ENCODE measurements at places on chromosomes 6 and 20.

DNA sequence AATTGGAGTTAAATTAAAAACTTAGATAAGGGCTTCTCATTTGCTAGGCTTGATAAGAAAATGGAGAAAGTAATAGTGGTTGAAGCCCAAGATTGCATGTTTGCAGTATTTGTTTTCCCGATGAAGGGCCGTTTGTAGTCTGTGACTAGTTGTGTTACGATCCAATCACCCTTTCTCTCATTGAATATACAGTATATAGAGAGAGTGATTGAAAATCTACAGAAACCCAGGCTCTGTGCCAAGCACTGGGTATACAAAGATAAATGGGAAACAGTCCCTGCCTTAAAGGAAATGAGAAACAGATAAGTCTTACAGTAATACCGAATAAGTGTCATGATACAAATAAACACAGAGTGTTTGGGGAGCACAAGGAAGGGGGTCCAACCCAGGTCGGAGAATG lies 55.2 kb upstream of the CDKAL1 start:
- DNase-seq, result no peak

- peak; percentile 59 for DNase-seq
Measured at GRCh38 chr20:8722277-8722928, 346.5 kb upstream of the PLCB4 start.

DNA sequence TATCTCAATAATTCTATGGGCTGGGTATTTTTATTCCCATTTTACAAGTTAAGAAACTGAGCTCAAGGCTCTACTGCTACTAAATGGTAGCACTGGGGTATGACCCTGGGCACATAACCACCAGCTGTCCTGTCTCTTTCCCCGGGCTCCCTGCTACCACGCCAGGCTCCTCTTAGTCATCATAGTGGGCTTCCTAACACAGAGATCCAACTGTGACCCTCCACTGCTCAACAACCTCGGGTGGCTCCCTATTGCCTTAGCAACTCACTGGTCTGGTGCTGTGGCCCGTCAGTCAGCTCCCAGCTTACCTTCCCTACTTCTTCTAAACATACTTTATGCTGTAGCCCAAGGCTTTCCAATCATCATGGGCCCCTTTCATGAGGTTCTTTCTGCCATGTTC lies 4.5 kb downstream of the KIAA1755 start:
- no peak for DNase-seq

GRCh38 chr6:110399219-110400071 lies 15.9 kb downstream of the DDO start:
- no peak for DNase-seq

DNA sequence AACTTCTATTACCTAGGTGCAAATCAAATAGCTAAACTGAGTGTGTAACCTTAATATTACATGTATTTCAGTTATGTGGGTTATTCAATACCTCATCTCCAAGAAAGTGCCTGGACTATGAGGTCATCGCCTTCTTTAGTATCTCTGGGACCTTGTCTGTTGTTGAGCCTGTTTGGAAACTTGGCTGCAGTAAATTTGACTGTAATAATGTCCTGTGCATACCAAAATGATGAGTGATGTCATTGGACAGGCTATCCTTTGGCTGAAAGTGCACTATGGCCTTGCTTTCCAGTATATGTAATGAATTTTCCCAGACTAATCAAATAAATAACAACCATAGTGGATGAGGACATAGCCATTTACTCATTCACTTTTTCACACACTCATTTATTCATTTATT lies 455.1 kb downstream of the ADGRB3 start:
- DNase-seq, result no peak

DNA sequence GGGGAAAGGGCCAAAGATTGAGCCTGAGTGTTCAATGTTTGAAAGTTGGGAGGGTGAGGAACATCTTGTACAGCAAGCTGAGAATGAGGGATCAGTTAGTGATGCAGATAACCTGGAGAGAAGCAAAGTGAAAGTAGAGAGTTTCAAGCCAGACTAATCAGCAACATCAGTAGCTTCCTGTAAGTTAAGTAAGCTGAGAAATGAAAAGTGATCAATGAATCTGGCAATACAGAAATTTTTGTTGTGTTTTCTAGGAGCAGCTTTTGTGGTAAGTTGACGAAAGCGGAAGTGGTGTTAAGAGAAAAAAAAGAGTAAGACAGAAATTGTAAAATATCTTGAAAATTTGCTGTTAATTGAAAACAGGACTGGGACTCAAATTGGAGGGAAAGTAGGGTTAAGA lies 855.5 kb upstream of the MAP3K7 start:
- DNase-seq, result no peak

DNA sequence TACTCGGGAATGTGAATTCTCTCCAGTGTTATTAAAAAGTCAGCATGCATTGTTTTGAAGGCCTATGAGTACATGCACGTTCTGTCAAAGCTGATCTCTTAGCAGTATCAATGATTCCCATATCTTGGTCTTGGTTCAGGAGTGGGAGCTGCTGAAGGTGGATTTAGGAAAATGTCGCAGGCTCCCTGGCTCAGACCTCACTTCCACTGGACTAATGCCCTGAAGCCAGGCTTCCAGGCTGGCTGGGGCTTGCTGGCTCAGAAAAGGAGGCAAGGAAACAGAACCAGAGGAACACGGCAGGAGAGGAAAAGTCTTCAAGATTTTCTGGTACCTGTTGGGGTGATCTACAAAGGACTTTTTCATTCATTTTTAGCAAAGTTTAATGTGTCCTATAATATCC lies 81.6 kb downstream of the OLIG3 start:
- no peak for DNase-seq

GRCh38 chr6:33880104-33880678 lies 76.4 kb upstream of the MLN start:
- DNase-seq, result no peak

- DNase-seq, result no peak
Measured at GRCh38 chr20:63402181-63402859, 41.2 kb upstream of the CHRNA4 start.

- DNase-seq, result no peak
Measured at GRCh38 chr6:38443352-38444144, 196.2 kb downstream of the BTBD9 start.

GRCh38 chr6:56346958-56347357 lies 99.6 kb upstream of the COL21A1 start:
- no peak for DNase-seq

DNA sequence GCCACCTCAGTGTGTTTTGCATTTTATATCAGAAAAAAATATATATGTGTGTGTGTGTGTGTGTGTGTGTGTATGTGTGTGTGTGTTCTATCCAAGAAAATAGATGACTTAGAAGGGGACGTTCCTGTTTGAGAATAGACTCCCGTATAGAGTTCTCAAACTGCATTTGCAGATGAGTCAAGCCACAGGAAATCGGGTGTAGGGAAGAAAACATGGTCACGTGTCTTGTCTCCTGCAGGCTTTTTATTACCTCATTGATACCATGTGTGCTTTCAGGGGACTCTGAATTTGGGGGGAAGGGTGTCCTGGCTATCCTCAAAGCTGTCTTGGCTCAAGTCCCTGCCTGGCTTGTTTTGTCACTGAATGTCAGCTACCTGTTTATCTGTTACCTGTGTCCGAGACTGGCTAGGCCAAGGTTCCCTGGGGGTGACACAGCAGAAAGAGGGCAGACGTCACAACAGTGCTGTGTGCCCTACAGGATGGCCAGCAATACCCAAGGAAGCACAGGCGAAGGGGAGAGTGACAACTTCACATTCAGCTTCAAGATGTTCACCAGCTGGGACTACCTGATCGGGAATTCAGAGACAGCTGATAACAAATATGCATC lies 55.7 kb upstream of the NOP56 start:
- no peak for DNase-seq

GRCh38 chr20:59948828-59949720 lies 8.9 kb downstream of the FAM217B start:
- peak; percentile 24 for DNase-seq

GRCh38 chr20:62163485-62163865 lies 19.4 kb upstream of the MTG2 start:
- no peak for DNase-seq

- no peak for DNase-seq
Measured at GRCh38 chr6:36200154-36200891, 3.8 kb downstream of the BRPF3 start.

GRCh38 chr20:17843246-17844132 lies 125.1 kb downstream of the SNX5 start:
- no peak for DNase-seq

- DNase-seq, result no peak
Measured at GRCh38 chr20:51388227-51388626, 154.3 kb downstream of the NFATC2 start.

- DNase-seq, result no peak
Measured at GRCh38 chr20:14523090-14523489, 185.7 kb upstream of the FLRT3 start.

DNA sequence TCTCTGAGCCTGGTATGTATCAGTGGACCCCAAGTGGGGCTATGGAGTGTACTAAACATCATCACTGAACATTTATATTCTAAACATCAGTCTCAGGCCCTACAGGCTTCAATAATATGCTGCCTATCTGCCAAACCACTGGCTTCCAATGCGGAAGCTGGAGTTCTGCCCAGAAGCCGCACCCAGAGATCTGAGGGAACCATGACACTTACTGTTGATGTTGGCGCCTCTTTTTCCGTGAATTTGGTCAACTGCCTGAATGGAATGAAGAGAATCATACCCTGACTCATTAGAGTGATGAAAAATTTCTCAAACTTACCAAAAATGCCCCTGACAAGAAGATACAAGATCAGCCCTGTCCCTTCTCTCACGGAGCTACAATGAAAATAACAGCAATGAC lies 66.2 kb downstream of the SLC22A23 start:
- DNase-seq, result no peak

- DNase-seq, result no peak
Measured at GRCh38 chr6:134472661-134473060, 154.7 kb upstream of the SGK1 start.

GRCh38 chr20:31670371-31671228 lies 32.9 kb downstream of the COX4I2 start:
- peak; percentile 79 for DNase-seq

DNA sequence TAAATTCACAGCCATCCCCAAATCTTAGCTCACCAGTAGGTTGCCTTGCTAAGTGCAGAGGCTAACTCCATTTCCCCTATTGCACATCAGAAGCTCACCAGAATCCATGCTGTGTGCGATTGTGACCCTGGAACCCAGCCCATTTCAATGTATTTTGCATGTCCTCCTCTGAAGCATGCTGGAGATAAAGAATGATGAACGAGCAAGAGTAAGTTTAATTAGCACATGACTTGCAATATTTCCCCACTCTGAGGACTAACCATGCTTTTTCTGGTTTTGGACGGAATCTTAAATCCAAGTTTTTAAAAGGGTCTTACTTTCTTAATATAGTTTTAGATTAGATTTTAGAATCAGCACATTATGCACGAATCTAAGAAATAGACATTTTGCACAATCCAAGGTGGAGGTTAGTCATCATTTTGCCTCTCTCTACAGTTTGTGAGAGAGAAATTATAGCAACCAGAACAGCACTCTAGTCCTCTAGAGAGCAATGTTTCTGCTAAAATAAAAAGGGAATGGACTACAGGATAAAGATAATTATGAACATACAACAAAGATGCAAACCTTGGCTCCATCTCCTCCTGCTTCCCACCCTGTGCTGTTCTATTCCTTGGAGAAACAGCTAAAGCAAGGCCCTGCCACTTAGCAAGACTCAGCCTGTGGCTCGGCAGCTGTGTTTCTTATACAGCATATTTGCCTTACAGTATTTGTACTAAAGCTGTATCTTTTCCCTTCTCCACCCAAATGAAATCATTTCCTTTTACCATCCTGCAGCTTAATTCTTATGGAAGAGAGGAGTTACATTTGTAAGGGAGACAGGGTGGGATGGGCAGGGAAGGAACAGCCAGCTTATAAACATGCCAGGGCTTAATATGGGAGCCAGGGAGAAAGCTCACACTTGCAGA lies 24.9 kb upstream of the LAMA4 start:
- DNase-seq, result no peak

- no peak for DNase-seq
Measured at GRCh38 chr20:10563935-10564492, 109.8 kb downstream of the JAG1 start.

DNA sequence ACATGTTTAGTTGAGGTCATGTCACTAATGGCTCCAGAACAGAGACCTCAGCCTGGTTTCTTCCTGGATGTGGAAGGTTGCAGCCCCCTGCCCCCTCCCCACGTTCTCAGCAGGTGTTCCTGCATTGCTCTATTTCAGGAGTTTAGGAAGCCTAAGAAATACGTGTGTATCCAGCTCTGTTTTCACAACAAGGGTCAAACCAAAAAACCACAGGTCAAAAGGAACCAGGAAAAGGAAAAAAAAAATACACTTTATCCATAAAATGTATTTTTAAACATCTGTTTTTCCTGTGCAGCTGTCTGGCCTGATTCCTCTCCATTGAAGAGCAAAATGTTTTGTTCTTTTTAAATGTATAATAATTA lies 107.9 kb upstream of the PLEKHG1 start:
- DNase-seq, result no peak

GRCh38 chr6:108564178-108564577 lies 3.5 kb downstream of the FOXO3 start:
- DNase-seq, result no peak

DNA sequence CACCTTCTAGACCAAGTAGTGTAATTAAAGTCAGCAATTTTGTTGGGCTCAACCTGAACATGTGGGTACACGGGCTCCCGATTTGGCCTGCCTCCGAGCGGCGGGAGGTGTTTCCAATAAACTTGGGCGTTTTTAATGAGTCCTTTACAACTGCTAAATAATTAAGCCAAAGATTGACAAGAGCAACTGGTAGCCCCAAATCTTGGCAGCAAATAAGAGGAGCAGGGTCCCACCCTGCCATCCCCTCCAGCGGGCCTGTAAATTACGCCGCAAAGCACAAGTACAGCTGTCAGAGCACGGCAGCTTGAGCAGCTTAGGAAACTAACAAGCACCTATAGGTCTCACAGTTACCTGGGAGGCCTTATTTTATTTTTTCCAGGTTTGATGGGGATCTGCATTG lies 217.1 kb downstream of the BMP7 start:
- no peak for DNase-seq

DNA sequence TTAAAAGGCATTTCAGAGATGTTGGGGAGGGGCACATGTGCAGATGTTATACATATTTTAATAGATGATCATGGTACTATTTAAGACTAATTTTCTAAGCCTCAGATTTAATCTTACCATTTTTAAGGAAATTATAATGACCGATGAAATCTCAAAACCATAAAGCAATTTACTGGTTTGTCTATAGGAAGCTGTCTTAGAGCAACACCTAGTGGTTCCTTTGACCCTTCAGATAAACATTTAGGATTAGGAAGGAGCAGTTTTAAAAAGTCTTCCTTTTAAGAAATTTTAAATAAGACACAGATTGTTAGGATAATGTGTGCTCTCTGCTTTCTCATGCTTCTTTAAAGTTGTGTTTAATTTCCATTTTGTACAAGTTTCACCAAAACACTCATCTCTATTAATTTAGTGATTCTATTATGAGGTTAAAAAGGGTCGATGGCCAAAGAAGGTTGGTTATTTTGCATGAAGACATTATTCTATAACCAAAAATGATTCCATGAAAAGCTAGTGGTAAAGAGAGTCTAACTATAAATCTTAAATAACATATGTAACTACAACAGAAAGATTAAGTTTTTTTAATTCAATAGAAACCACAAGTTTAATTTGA lies 376.4 kb downstream of the HACE1 start:
- DNase-seq, result no peak

Measured in HEK293T (cell line).